Tibial artery (tissue), 4 donors: ENCODE measurements at places on chromosomes 16 and 17.

GRCh38 chr17:39077866-39078265, 73.6 kb downstream of the PLXDC1 start:
- DNase-seq, result no peak

DNA sequence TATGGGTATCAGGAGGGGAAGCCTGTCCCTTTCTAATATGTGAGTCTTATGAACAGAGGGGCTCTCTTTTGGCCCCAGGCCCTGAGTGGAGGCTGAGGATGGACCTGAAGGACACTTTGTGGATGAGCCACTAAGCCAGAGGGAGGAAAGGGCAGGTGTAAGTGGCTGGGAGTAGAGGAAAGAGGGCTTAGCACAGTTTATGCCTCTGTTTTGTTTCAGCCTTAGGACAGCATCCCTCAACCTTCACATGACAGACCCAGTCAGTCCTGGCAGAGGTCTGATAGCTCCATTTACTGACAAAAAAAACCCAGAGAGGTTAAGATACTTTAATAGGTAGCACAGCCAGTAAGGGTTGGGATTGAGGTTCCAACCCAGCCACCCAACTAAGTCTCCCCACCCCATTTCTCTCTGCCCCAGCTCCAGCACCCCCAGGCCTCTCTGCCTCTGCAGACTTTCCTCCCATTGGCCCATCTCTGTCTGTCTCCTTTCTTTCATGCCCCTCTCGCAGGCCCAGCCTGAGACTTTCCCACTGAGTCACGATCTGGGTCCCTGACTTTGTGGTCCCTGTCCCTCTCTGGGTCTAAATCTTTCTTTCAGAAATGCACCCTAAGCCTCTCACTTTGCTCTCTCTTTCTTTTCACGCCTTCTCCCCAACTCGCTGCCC, 4.7 kb upstream of the TBX21 start:
- DNase-seq, result no peak

DNA sequence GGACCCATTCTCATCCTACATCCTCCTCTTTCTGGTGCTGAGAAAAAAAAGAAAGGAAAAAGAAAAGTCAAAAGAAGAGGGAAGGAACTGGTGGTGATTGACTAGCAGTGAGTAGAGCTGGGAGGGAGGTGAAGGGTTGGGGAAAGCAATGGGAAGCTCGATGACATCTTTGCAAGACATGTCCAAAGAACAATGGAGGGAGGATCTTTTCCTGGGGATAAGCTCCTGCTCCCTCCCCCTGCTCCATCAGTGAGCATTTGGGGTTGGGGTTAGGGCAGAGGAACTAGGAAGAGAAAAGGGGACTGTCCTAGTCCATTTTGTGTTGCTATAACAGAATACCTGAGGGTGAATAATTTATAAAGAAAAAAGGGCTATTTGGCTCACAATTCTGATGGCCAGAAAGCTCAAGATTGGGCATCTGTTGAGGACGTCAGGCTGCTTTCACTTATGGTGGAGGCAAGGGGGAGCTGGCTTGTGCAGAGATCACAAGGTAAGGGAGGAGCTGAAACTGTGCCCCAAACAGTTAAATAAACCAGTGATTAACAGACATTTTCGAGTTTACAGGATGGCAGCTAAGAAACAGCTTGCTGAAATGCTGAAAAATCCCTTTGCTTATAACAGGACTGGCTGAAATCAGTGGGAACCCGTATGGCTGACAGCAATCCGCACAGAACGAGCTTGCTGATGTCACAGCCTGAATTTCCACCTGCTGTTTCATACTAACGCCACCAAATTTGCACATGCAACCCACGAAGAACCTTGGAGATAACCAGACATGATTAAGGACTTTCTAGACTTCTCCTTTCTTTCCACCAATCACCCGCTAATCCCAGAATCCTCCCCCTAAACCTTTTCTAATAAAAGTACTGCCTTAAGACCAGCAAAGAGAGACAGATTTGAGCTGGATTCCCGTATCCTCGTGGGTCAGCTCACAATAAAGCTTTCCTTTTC, 1.6 kb upstream of the ODF4 start:
- no peak for DNase-seq

- DNase-seq, result no peak
These were observed 5.2 kb upstream of the DLX4 start for GRCh38 chr17:49963626-49964302.

GRCh38 chr16:86494565-86495356, 15.6 kb upstream of the FOXF1 start:
- no peak for DNase-seq

DNA sequence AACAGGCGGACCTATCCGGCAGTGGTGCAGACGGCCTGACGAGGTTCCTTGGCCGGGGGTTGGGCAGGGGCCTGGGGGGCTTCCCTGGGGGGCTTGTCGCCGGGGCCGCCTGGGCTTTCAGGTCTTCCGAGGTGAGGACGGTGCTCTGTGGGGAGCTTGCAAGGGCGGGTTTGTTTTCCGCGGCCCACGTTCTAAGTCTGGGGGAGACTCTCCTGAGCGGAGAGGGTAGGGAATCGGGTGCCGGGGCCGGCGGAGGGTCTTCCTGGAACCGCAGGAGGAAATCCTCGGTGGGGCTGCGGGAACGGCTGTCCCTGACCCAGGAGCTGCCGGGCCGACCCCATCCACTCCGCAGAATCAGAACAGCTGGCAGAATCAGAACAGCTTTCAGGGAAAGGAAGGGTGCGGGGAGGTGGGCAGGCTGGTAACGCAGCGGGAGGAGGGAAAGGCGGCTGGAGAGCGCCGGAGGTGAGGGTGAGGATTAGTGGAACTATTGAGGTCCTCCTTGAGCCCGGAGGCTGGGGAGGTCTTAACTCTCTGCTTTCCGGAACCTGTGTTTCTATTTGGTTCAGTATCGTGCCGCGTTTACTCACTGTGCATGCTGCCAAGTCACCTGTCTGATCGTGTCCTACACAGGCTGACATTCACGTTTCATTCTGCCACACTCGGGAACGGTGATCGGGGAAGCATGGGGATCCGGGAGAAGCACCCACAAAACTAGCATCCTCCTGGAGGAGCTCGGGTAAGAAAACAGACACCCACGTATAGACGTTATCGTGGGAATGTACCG, 28.9 kb downstream of the CPSF4L start:
- DNase-seq, result peak; percentile 30

- no peak for DNase-seq
These were observed 23.8 kb upstream of the ERN1 start for GRCh38 chr17:64153565-64154312.

- peak; percentile 81 for DNase-seq
These were observed 125.7 kb downstream of the XYLT1 start for GRCh38 chr16:17345043-17345442.

DNA sequence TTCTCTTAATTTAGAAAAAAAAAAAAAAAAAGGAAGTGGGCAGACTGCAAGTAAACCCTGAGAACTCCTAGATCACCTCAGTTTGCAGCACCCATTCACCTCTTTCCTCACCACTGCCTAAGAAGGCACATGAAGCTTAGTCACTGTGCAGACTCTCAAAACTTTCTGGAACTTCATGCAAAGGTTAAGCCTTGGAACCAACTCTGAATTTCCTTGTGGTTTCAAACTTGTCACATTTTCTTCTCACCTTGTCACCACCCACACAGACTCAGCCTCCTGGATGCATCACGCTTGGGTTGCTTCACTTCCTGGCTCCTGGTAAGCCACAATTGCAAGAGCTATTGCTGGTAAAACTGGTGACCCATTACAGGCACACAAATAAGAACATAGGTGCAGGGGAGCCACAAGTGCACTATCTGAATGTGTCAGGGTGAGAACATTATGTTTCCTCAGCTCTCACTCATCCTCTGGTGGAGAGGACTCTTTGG, 15.0 kb upstream of the CPD start:
- no peak for DNase-seq

- DNase-seq, result no peak
These were observed 16.9 kb downstream of the PSMD3 start for GRCh38 chr17:39997543-39997942.

DNA sequence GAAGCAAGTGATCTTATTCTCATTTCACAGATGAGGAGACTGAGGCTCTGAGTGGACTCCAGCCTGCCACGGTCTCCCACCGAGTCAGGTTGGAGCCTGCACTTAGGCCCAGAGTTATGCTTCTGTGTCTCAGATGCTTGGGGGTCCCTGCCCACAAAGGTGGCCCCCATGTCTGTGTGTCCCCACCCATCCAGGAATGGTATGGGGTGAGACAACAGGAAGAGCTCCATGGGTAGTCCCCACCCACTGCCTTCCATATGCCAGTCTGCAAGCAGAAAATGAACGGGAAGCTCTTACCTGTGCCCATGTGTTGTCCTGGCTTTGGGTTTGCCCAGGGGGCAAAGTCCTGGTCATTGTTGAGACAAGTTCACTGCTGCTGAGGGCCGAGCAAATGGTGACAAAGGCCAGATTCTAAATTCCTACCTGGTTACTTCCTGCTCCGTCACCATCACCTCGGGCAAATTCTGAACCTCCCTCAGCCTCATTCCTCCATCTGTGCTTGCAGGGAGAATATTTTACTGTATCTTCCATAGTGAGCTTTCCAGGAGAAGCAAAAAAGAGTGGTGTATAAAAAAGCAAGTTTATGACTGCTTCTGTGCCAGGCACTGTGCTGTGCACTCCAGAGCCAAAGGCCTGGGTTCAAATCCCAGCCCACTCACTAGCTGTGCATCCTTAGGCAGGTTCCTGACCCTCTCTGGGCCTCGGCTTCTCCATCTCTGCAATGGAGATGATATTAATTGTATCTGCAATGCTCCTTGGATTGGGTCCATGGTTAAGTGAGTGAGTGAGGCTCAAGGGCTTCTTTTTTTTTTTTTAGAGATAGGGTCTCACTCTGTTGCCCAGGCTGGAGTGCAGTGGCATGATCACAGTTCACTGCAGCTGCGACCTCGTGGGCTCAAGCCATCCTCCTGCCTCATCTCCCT, 9.3 kb downstream of the IL4R start:
- peak; percentile 25 for DNase-seq

DNA sequence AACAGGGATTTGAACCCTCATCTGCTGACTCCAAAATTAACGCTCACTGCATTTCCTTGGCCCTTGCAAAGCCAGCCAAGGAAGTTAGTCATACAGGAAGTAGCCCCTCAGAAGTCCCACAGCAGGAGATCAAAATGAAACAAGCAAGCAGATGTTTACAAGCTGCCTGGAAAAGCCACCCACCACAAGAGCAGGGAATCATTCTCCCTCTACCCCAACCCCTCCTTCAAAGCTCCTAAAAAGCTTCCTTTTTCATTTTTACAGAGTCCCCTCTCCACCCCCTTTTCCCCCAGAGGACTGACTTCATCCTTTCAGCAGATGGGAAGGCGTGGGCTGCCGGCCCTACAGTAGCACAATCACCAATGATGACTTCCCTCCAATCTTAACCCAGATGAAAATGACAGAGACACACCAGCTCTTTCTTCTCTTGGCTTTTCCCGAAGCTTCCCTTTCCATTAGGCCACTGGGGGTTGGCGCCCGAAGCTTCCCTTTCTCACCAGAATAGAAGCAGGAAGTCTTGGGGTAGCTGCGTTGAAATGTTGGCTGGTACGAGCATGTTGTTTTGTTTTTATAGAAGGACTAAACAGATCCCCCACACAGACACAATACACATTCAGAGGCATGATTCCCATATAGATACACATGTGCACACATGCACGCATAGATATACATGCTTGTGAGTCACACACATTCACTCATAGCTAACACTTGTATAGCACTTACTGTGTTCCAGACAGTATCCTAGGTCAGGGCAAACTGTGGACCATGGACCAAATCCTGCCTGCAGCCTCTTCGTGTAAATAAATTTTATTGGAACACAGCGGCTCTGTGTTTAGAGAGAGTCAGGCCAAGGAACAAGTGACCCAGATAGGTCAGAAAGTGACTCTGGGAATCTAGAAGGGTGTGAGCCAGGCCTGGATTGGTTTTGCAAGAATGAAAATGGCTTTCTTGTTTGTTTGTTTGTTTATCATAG, 17.4 kb downstream of the ITPRIPL2 start:
- peak; percentile 73 for DNase-seq

GRCh38 chr17:71330099-71330375, 790.8 kb upstream of the SOX9 start:
- no peak for DNase-seq

- DNase-seq, result no peak
These were observed 4.6 kb upstream of the OTOA start for GRCh38 chr16:21659124-21659523.

GRCh38 chr16:12794486-12795387, 8.9 kb downstream of the CPPED1 start:
- no peak for DNase-seq

DNA sequence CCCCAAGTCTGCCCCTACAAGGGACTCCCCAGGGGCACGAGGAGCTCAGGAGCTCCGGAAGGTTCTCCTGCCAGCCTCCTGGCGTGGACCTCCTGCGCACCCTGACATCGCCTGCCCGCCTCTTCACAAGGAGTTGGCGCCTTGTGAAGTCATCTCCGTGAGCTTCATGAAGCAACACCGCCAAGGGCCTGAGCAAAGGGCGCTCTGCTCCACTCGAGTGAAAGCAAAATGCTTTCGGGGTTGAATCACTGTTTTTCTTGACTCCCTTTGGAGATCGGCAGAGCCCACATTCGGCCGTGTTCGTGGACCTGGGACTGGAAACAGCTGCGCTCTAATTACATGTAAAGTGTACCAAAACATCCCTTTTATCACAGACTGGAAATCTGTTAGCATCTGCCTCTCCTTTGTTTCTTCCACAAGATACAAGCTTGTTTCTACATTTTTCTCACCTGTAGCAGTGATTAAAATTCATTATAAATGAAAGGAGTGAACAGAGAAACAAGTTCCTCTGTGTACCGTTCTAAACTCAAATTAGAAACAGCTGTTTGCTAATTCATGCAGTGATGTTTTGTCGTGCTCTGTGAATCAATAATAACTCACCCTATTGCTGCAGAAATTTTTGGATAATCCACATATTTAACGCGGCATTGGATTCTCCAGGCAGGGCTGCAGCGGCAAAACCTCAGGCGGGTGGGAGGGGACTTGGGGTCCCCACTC, 203.3 kb downstream of the ZNF423 start:
- peak; percentile 70 for DNase-seq

GRCh38 chr17:44219616-44220212, at the start of gene UBTF:
Gene UBTF, minus strand, starts transcription at chr17:44219675. Its CDS starts 1,446 bp downstream, at chr17:44218229.
- DNase-seq, result peak; percentile 86

GRCh38 chr17:83202002-83203000, 122.9 kb downstream of the METRNL start:
- peak; percentile 66 for DNase-seq

DNA sequence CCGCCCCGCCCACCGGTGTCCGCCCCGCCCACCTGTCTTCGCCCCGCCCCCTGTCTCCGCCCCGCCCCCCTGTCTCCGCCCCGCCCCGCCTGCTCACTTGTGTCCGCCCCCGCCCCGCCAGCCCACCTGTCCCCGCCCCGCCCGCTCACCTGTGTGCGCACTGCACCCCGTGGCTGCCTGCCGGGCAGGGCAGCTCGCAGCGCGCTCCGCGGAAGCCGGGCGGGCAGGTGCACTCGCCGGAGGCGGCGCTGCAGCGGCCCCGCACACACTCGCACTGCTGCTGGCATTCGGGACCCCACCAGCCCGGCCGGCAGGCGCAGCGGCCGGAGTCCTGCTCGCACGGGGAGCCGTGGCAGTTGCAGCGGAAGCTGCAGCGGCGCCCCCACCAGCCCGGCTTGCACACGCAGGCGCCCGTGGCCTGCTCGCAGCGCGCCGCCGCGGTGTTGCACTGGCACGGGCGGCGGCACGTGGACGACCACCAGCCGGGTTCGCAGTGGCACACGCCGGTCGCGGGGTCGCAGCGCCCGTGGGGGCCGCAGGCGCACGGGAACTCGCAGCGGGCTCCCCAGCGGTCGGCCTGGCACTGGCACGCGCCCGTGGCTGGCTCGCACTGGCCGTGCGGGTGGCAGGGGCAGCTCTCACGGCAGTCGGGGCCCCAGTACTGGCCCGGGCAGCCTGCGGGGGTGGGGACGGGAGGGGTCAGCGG, 2.1 kb downstream of the SCARF1 start:
- DNase-seq, result no peak
